NCI-H187 (cell line): ENCODE measurements at places on chromosomes 7 and 10.
A peak's percentile ranks its signal among the peaks of the same experiment; 100 is the strongest.

GRCh38 chr10:58648131-58648530, 135.5 kb downstream of the BICC1 start:
- no peak for DNase-seq

DNA sequence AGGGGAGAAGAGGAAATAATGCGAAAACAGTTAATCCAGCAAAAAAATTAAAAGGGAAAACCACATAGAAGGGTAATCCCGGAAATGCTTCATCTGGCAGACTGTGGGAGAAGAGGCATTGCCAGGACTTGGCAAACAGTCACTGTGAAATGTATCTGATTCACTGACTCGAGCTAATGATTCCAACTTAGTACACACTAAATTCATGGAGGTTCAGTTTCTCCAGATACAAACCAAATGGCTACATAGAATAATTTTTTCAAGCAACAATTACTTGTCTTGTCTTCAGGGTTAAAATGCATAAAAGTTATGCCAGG, 36.4 kb downstream of the GDI2 start:
- no peak for DNase-seq

DNA sequence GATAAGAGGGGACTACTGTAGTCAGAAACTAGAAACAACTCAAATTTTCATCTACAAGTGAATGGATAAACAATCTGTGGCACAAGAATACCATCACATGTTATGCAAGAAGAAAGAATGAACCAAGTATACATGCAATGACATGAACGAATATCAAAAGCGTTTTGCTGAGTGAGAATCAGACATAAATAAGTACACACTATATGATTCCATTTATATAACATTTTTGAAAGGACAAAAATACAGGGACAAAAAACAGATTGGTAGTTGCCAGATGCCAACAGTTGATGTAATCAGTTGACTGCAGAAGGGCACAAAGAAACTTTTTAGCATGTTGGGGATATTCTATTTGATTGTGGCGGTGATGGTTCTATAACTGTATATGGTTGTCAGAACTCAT, 33.6 kb downstream of the CTNNA3 start:
- no peak for DNase-seq

DNA sequence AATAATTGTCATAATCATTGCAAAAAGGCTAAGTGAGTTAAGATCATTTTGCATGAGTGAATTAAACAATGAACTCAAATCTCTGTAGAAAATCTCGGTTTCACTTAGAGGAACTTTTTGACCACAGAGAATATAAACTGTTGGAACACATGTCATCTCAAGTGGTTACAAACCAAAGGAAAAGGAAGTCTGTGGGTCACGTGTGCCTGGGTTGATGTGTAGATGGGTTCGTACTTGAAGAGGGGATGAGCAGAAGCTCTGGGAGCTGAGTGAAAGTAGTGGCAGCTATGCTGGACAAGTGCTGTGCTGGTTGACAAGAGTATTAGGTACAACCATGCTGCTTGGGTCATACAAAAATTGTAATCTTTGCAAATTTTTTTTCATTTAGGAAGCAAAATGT, 35.0 kb downstream of the GLRX3 start:
- no peak for DNase-seq

GRCh38 chr7:134750083-134751062, 29.1 kb upstream of the CALD1 start:
- DNase-seq: peak; percentile 7

DNA sequence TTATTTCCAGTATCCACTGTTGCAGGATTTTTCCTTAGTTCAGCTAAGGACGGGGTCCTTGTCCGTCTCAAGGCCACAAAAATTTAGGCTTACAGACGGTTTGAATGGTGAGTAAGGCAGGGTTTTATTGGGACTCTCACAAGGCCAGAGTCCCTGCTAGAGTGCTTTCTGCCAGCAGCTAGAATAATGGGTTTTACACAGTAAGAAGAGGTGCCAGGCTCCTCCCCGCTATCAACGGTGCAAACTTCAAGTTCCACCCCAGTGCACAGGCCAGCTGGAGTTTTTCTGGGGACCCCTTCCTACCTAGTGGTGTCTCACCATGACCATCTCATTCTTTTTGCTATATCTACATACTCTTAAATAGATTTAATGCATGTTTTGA, 198.5 kb upstream of the KCTD7 start:
- DNase-seq: no peak

DNA sequence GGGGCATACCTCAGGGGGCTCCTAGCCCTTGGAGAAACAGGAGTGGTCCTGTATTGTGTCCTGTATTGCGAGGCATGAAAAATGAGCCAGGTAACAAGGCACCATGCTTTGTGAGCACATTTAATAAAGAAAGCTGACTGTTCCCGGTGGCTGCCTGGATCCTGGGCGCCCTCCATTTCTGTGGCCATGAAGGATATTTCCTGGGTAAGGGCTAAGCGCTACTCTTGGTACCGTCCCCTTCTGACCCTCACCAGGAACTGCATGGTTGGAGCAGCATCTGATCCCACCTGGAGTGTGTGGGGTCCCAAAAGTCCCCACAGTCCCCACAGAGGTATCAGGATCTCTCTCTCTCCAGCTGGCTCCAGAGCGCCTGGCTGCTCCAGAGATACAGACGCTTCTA, 139.5 kb downstream of the MAPK8 start:
- no peak for DNase-seq

- no peak for DNase-seq
These were observed 25.4 kb upstream of the GPAM start for GRCh38 chr10:112208997-112209396.

GRCh38 chr7:130356121-130356875, 11.7 kb downstream of the CPA5 start:
- no peak for DNase-seq

DNA sequence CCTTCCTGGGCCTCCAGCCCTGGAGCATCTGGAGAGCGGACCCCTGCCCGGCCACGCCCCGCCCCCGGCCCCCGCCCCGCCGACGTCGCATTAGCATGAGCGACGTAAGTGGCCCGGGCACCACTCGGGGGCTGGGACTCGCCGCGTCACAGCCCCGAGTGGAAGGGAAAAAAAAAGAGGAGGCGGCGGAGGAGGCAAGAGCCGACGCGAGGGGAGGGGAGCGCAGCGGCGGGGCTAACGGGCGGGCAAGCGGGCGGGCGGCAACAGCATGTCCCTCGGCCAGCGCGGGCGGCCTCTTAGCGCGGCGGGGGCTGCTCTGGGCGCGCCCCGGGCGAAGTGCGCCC, at the start of gene SLC18A3:
Gene SLC18A3, plus strand, starts transcription at position 197 of the 344 bp plus-strand sequence. CDS start 431 bp downstream, outside the sequence.
- DNase-seq: no peak

- no peak for DNase-seq
These were observed 1.8 kb upstream of the PDGFA start for GRCh38 chr7:521221-522070.

GRCh38 chr7:13743226-13743625, 246.2 kb downstream of the ETV1 start:
- DNase-seq: no peak

GRCh38 chr7:49443515-49443914, 329.9 kb upstream of the VWC2 start:
- no peak for DNase-seq

GRCh38 chr7:140587243-140587642, 53.4 kb downstream of the DENND2A start:
- DNase-seq: no peak

GRCh38 chr10:95242581-95243317, 48.1 kb downstream of the PDLIM1 start:
- no peak for DNase-seq

GRCh38 chr7:45064047-45064725, 24.6 kb downstream of the NACAD start:
- DNase-seq: no peak

GRCh38 chr7:56007891-56008290, 43.4 kb downstream of the PSPH start:
- DNase-seq: no peak

DNA sequence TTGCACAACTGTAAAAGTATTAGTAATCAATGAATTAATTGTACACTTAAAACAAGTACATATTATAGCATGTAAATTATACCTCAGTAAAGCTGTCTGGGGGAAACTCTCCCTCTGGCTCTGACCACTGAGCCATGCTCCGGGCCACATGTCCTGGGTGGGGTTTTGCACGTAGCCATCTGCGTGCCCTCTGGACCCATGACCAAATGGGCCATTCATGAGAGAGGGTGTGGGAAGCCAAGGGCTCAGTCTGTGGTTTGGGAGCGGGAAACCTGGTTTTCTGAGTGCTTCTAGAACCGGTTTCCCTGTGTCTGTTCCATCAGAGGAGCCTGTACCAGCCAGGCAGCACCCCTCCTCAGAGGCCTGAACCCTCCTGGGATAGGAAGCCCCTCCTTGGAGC, 143.2 kb downstream of the SH3PXD2A start:
- no peak for DNase-seq

- DNase-seq: no peak
These were observed 16.0 kb downstream of the PAPSS2 start for GRCh38 chr10:87675396-87676376.

GRCh38 chr7:38273286-38273995, at the start of gene TARP:
TSS of gene TARP (minus strand) at chr7:38273636.
- no peak for DNase-seq

DNA sequence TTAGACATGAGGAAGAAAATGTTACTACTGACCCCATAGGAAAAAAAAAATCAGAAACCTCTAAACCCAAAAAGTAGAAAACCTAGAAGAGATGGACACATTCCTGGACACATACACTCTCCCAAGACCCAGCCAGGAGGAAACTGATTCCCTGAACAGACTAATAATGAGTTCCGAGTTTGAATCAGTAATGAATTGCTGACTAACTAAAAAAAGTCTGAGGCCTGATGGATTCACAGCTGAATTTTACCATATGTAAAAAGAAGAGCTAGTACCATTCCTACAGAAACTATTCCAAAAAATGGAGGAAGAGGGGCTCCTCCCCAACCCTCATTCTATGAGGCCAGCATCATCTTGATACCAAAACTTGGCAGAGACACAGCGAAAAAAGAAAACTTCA, 75.8 kb downstream of the HBP1 start:
- DNase-seq: no peak

GRCh38 chr10:133006806-133007205, 64.4 kb upstream of the CFAP46 start:
- DNase-seq: no peak

DNA sequence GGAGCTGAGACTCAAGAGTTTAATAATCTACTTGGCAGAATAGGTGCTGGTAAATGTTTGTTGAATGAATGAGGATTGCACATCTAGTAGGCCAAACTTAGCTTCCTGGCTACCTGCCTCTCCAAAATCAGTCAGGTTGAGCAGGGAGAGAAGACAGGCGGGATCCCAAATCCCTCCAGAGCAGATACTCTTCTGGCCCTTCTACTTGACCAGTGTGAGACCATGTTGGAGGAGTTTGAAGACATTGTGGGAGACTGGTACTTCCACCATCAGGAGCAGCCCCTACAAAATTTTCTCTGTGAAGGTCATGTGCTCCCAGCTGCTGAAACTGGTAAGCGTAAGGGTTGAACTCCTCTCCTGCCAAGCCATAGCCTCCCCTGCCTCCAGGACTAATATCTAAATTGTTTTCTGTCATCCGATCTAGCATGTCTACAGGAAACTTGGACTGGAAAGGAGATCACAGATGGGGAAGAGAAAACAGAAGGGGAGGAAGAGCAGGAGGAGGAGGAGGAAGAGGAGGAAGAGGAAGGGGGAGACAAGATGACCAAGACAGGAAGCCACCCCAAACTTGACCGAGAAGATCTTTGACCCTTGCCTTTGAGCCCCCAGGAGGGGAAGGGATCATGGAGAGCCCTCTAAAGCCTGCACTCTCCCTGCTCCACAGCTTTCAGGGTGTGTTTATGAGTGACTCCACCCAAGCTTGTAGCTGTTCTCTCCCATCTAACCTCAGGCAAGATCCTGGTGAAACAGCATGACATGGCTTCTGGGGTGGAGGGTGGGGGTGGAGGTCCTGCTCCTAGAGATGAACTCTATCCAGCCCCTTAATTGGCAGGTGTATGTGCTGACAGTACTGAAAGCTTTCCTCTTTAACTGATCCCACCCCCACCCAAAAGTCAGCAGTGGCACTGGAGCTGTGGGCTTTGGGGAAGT, 2.2 kb upstream of the MBLAC1 start:
- DNase-seq: no peak

DNA sequence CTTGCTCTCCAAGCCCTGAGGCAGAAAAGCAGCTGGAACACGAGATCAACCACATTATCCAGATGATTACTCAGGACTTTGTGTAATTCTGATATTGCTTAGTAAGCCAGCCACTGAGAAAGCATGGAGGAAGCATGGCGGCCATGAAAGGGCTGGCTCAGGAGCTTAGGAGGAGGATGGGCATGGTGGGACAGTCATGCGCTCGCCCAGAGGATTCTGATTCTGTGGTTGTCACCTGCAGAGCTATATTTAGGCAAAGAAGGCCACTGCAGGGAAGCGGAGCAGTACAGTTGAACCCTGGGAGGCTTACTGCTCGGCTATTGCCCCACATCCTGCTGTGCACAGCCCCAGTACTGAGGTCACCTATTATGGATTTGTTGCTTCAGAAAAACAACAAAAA, 128.8 kb upstream of the DNAJB12 start:
- DNase-seq: no peak

- DNase-seq: no peak
These were observed 66.5 kb downstream of the BICC1 start for GRCh38 chr10:58579011-58579655.

- no peak for DNase-seq
These were observed 6.1 kb upstream of the SLC29A4 start for GRCh38 chr7:5276611-5277010.

GRCh38 chr7:83119026-83119382, 43.7 kb downstream of the PCLO start:
- DNase-seq: no peak

- no peak for DNase-seq
These were observed 142.1 kb downstream of the DGKI start for GRCh38 chr7:137704723-137705122.

DNA sequence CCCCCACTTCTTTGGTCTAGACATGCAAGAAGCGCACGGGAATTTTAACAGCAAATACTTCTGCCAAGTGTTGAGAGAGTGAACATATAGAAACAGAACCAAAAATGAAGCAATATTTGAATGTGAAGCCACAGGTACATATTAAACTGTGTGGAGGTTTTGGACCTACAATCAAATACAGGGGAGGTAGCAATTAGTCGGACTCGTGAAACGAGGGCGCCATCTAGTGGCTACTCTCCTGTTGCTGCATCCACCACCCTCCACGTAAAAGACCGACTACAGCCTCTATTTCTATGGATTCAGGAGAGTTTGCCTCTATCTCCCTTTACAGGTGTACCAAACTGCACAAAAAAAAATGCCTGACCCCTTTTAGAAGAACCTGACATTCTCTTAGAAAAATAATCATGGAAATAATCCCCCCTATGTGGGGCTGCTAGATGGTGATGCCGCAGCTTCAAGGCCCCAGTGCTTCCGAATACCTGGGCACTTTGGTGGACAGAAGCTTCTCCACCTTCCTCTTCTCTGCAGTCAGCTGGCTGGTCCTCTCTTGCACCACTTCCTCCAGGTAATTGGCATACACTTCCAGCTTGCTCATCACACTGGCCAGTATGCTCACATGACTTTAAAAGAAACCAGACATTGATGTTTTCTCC, 31.7 kb downstream of the TECTB start:
- peak; percentile 17 for DNase-seq
